Kasumi-1 (cell line): ENCODE measurements at places on chromosomes 7 and 10.

DNA sequence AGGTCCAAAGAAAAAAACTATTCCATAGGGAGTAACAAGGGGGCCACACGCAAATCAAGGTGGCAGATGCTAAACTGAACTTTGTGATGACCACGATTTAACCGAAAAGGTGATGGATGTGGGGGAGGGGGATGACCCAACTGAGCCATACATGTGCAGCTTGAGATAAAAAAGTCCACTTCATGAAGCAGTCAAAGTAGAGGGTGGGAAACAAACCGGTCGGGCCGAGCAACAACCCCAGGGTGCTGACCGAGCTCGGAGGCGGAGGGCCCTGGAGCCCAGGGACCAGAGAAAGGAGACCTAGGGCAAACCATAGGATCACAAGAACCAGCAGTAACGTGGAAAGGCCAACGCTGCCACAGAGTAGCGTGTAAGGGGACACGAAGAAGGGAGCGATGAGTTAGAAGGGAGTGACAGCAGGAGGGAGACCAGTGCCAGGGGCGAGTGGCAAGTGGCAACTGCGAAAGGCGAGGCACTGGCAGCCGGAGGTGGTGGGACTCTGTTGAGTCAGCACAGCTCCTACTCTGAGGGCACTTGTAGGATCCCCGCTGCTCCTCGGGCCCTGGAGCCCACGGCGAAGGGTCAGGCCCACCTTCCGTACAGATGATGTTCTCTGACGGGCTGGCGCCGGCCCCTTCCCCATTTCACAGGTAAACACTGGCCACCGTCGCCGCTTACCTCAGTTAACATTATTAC lies 540 bp downstream of the SNX13 start:
- no peak for DNase-seq

GRCh38 chr7:114917211-114917839 lies 4.6 kb upstream of the MDFIC start:
- no peak for DNase-seq

DNA sequence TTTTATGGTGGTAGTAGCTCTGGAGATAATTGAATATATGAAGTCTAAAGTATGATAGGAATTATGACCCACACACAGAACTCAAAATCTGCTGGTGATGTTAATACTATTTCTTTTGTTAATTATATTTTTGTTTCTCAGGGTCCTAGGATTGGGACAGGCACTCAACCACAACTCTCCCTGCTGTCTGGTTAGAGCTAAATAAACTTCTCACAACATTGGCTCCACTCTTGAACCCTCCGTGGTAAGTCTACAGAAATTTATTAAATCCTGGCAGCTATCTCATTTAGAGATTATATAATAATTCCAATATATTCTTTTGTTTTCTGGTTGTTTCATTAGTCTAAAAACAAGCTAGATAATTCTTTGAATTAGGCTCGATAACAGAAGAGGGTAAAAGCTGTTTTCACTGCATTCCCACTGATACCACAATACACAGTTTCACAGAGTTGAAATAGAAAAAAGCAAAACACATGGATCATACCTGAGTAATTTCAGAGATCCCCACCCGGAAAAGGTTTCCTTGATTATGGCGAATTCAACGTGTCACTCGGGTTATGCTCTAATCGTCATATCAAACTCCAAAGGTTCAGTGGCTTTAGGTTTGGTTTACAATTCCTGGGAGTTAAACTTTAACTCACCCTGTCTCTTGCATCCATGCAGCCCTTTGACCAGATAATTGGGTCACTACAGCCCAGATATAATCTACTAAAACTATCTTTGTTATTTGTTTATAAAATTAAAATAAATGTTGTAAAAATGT lies at the start of gene A1CF:
A1CF (minus strand) TSS at position 531 of the 763 bp plus-strand sequence. CDS start 25,687 bp downstream, outside the sequence.
- DNase-seq: no peak

GRCh38 chr7:155208681-155209477 lies 88.8 kb upstream of the INSIG1 start:
- DNase-seq: no peak

DNA sequence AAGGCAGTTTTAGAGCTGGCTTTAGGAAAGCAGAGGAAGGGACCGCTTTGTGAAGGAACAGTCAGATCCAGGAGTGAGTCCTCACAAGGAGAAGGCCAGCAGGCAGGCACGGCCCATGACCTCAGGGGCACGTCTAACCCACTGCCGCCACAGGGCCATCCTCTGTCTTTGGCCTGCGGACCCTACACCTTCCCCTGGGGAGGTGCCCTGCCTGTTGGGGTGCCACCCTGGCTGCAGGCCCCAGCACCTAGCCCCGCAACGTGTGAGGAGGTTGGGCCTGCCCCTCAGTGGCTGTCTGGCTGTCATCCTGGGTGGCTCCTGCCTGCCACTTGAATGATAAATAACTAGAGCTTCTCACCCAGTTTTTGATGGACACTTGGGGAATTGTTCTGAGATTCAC lies 31.0 kb upstream of the TRIM8 start:
- DNase-seq: no peak

DNA sequence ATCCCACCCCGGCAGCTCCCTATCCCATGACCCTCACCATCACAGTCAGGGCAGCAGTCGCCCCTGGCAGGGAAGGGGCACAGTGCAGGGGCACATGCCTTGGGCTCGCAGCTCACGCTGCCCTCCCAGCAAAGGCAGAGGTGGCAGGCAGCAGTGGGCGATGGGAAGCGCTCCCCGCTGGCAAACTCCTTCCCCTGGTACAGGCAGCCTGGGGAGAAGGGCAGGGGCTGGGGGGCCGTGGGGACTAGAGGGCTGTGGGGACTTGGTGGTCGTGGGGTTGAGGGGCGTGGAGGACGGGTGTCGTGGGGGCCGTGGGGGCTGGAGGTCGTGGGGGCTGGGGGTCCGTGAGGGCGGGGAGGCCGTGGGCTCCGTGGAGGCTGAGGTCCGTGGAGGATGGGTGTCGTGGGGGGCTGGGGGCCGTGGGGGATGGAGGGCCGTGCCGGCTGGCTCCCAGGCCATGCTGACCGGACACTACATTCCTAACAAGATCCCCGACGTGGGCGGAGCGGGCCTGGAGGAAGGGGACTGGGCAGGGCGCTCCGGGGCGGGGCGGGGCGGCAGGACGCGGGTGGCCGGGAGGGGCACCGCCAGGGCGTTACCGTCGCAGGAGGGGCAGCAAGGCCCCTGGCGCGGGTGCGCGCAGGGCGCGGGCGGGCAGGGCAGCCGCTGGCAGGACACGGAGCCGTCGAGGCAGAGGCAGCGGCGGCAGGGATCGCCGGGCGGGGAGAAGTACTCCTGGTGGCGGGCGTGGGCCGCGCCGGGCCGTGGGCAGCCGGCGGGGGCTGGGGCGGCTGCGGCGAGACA lies 20.0 kb downstream of the KCP start:
- no peak for DNase-seq

GRCh38 chr7:118793582-118793981 lies 569.1 kb downstream of the ANKRD7 start:
- peak; percentile 48 for DNase-seq

DNA sequence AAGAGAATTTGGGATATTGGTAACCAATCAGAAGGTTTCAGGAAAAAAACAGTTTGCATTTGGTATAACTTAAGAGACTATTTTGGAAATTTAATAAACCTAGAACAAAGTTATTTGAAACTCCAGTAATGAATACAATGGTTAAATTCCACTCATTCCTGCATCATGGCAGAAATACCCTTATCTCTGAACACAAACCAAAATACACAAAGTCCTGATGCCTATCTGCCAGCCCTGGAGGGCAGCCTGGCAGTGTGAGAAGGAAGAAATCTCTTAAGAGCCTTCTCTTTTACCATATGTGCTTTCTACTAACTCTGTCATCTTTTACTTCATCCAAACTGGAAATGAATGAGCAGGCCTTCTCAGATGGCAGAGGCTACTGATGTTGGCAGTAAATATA lies 147.1 kb upstream of the LYZL1 start:
- DNase-seq: no peak

DNA sequence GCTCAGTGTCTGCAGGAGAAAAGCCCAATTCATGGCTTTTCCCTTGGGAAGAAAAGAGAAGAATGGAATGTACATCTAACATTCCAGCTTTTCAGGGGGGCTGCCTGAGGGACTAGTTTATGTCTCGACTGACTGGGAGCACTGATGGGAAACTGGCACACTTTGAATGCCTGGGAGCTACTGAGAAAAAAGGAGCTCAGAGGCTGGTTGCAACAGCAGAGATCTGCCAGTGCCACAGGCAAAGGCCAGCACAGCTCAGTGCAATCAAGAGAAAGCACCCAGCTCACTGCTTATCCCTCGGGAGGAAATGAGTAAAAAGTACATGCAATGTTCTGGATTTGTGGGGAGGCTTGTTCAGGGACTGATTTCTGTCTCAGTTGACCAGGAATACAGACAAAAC lies 226.2 kb downstream of the COBL start:
- DNase-seq: no peak

GRCh38 chr7:102450242-102450641 lies 14.4 kb downstream of the ALKBH4 start:
- DNase-seq: no peak

DNA sequence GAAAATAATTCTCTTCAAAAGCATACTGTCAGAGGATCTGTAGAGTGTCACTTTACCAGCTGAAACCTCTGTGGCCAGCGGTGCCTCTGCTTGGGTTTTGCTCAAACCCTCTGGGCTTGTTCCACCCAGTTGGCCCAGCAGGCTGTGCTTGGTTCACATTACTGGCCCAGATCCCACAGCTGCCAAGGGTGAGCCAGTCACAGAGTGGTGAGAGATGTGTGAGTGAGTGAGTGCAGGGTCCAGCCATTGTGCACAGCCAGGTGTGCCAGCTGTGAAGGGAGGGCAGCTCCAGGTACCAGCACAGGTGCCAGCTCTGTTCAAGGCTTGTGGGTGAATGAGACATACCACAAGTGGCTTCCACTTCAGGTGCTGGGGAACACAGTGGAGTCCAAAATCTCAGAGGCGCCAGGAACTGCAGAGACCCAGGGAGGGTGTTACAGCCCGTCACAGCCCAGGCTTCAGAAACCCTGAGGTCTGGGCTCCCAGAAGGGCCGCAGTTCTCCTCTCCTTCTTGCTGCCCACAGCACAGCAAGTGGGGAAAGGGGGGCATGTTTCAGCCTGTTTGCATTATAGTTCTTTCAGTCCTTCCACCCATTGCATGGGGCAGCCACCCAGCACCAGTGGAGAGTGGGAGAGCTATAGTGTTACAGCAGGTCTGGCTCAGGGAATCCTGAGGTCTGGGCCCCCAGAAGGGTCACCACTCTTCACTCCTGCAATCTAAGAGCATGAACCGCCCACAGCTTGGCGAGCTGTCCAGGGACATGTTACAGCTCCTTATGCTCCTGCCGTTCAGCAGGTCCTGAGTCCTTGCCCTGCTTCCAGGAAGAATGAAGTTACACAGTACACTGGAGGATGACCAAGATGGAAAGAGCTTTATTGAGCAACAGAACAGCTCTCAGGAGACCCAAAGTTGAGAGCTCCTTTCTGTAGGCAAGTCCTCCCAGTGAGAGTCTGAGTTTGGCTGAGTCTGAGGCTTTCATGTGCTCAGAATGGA lies 931.7 kb upstream of the SORCS1 start:
- no peak for DNase-seq

DNA sequence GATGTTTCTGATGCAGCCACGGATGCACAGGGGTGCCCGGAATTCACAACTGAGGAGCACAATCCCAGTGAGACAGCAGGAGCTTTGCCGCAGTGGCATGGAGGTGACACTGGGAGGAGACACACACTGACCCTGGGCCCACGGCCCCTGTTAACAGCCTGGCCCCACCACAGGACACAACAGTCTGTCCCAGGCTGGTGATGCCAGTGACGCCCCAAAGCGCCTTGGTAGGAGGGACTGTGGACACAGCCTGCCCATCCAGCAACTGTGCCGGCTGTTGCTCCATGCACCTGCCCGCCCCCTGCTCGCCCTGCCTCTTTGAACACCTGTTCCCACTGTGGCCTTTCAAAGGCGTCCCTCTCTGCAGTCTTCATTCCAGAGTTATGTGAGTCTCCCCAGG lies 49.8 kb downstream of the KLF6 start:
- no peak for DNase-seq

GRCh38 chr10:84217746-84218145 lies 7.6 kb downstream of the LRIT2 start:
- no peak for DNase-seq

- DNase-seq: no peak
Measured at GRCh38 chr7:6691609-6692106, 15.1 kb downstream of the ZNF12 start.

- DNase-seq: no peak
Measured at GRCh38 chr7:148436135-148436534, 154.4 kb upstream of the C7orf33 start.

DNA sequence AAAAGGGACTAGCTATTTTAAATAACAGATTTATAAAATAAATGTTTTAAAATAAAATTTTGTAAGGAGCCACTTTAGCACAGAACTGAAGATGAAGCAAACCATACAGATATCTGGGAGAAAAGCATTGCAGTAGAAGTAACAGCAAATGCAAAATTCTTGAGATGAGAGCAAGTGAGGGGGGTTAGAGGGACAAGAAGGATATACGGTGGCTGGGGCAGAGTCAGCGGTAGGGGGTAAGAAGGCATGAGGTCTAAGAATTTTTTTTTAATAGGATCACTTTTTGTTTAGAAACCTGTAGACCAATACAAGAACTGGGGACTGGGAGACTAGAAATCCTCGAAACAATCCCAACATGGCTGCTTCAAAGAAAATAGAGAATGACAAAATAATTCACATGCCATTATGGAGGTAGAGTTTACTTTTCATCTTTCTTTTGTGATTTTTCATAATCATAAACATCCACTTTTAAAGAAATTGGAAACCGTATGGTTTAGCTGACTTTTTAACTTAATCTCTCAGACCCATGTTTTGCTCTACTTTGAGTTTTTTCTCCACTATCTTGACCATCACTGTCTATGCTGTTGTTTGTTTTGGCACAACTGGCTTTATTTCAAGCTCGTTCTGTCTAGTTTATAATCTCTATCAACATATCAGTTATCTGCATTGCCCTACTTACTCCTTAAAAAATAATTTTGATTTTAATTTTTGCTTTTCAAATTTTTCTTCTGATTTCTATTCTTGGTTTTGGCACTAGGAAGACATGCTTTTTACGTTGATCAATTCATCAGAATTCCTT lies 73.5 kb downstream of the KMT2C start:
- no peak for DNase-seq

DNA sequence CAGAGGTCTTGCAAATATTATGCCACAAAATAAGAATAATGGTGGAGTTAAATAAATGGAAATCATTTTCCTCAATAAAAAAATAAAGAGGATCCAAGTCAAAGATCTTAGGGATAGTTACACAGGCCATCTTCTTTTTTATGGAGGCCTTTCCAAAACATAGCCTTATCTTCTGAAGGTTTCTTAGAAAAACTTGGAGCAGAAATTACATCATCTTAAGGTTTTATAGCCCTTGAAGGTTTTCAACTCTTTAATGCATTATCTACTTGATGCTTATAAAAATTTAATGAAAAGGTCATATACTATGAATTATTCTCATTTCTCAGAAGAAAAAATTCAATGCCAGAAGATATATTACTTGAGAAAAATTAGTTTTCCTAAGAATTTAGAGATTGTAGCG lies 94.2 kb upstream of the LAMB4 start:
- DNase-seq: no peak
